Fibroblast of pulmonary artery (primary cell): ENCODE measurements at places on chromosomes 11 and 22.
A peak's percentile ranks its signal among the peaks of the same experiment; 100 is the strongest.

DNA sequence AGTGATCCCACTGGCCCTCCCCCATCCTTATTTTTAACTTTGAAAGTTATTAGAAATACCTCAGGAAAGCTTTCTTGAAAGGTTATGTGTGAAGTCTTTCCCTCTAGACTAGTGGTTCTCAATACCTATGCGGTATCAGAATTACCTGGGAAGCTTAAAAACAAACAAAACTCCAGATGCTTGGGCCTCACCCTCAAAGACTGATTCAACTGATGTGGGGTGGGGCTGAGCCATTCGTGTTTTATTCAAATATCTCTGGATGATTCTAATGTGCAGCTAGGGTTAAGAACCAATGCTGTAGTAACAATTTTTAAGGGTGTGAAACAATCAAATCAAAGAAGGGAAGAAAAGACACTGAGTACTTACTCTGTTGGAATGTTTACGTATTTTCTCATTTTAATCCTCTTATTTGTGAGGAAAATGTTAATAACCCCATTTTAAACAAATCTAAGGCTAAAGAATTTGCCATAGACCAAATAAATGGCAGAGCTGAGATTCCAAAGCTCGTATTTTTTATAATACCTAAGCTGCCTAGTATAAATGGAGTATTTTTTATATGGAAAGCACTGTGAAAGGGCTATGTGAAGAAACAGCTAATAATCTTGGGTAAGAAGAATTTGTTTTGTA lies 47.6 kb downstream of the PLEKHB1 start:
- no peak for DNase-seq

GRCh38 chr22:35454416-35455054 lies 54.6 kb downstream of the MCM5 start:
- DNase-seq, result no peak

DNA sequence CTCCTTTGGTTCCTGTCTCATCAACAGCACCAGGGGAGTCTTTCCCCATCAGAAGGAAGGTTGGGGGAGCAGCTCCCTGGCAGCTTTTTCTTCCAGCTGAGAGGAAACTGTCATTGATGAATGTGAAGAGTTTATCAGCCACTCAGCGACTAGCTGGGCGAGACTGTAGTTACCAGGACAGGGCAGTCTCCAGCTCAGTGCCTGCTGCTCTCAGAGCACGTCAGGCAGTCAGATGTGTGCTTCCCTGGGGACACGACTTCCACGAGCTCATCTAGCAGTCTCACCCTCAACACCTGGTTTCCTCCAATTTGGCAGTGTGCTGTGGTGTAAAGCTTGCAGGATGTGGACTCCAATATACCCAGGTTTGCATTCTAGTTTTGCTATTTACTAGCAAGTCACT lies 12.5 kb upstream of the C1QTNF4 start:
- DNase-seq, result peak; percentile 40

- no peak for DNase-seq
These were observed 97.2 kb downstream of the SERGEF start for GRCh38 chr11:17915500-17916143.

- no peak for DNase-seq
These were observed 13.8 kb upstream of the NXPE4 start for GRCh38 chr11:114609429-114609828.

GRCh38 chr11:27357250-27357649 lies 5.8 kb downstream of the CCDC34 start:
- no peak for DNase-seq

GRCh38 chr11:73140213-73141030 lies 1.7 kb downstream of the FCHSD2 start:
- peak; percentile 32 for DNase-seq

DNA sequence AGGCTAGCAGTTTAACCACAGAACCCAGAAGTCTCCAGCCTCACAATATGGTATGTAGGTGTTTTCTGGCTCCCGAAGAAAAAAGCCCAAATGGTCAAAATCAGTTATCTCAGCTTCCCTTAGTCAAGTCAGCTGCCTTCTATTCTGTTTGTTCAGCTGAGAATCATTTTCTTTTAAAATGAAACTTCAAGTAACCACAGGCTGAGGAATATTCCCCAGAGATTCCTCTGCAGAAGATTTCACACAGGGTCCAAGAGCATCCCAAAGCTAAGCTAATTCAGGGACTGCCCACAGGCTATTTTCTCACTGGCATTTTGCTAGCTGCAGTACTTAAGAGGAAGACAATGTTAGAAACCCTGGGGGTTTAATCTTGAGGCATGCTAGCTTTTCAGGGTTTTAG lies 977.0 kb upstream of the CHORDC1 start:
- DNase-seq, result peak; percentile 17

GRCh38 chr22:48556751-48557150 lies 1270.9 kb downstream of the BRD1 start:
- DNase-seq, result no peak

- no peak for DNase-seq
These were observed 21.0 kb upstream of the OR5AK2 start for GRCh38 chr11:56967726-56968125.

DNA sequence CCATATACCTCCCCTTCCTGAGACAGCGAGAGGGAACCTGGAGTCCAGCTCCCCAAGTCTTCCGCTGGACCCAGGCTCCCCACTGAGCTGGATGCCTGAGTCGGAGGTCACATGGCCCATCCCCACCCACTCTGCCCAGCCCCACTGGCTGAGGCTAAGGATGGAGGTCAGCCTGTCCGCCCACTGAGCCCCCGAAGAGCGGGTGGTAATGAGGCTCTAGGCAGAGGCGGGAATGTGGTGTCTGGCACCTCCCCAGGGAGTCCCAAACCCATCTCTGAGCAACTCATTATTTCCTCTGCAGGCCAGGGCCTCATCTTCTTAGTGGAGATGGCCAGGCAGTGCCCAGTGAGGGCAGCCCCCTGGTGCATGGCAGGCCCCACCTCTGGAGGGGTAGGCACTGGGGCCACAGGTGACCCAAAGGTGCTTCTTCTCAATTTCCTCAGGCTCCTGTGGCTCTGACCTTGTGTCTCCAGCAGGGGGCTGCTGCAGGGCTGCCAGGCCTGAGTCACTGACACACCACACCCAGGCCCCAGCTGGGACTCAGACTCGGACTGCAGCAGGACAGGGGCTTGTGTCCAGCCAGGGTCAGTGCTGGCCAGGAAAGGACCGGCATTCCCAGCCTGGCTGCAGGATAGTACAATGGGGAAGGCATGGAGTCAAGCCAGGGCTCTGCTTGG lies 10.2 kb upstream of the PDE2A start:
- peak; percentile 57 for DNase-seq

GRCh38 chr11:1792461-1792860 lies 28.7 kb upstream of the CTSD start:
- no peak for DNase-seq

GRCh38 chr11:131671320-131671719 lies 300.9 kb downstream of the NTM start:
- no peak for DNase-seq

GRCh38 chr22:26589367-26589844 lies 526 bp downstream of the TPST2 start:
- no peak for DNase-seq

DNA sequence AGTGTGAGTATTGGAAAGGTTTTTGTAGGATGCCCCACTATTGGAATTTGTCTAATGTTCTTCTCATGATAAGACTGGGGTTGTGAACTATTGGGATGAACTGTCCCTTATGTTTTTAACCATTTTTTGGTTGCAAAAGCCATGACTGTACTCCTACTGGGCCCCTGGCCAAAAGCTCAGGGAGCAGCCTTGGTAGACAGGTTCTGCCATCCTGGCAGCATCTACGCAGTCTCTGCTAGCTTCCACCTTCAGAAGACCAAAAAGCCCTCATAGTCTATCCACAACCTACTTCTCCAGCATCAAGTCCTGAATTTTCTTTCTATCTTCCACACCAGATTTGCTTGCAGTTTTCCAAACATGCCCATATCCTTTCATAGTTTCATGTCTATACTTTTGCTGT lies 211.8 kb downstream of the TENM4 start:
- no peak for DNase-seq

DNA sequence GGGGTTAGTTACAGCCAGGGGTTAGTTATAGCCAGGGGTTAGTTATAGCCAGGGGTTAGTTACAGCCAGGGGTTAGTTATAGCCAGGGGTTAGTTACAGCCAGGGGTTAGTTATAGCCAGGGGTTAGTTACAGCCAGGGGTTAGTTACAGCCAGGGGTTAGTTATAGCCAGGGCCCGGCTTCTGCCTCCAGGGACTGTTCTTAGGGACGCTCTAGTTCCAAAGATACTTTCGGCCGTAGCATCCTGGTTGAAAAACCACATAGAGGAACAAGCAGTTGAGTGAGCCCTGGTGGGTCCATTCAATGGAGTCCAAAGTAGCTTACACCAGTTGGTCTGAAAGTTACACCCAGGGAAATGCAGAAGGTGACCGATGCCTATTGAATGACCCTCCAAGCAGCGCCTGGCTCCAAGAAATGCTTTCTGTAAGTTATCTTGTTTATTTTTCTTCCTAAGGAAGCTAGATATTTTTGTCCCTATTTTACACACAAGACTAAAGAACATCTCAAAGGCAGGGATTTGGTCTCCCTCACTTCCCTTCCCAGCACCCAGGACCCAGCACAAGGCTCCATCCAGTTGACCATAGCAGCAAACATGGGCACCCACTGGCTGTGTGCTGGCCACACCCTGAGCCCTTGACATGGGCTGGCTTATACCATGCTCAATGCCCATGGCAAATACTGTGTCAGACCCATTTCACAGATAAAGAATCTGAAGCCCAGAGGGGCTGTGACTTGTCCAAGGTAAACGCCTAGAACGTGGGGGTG lies 49.7 kb upstream of the SHISAL1 start:
- peak; percentile 14 for DNase-seq

GRCh38 chr11:130600616-130601015 lies 152.2 kb downstream of the ADAMTS15 start:
- no peak for DNase-seq

GRCh38 chr22:36839356-36840073 lies 21.3 kb upstream of the NCF4 start:
- DNase-seq, result peak; percentile 53

GRCh38 chr11:92682136-92682535 lies 287.3 kb upstream of the MTNR1B start:
- no peak for DNase-seq

- no peak for DNase-seq
These were observed 14.4 kb downstream of the KCNQ1 start for GRCh38 chr11:2459016-2459725.

GRCh38 chr11:9568854-9569587 lies 4.4 kb upstream of the WEE1 start:
- DNase-seq, result peak; percentile 94

GRCh38 chr11:45890886-45891550 lies 5.6 kb downstream of the MAPK8IP1 start:
- DNase-seq, result no peak

GRCh38 chr22:26665813-26666231 lies 8.4 kb downstream of the MIAT start:
- DNase-seq, result no peak

DNA sequence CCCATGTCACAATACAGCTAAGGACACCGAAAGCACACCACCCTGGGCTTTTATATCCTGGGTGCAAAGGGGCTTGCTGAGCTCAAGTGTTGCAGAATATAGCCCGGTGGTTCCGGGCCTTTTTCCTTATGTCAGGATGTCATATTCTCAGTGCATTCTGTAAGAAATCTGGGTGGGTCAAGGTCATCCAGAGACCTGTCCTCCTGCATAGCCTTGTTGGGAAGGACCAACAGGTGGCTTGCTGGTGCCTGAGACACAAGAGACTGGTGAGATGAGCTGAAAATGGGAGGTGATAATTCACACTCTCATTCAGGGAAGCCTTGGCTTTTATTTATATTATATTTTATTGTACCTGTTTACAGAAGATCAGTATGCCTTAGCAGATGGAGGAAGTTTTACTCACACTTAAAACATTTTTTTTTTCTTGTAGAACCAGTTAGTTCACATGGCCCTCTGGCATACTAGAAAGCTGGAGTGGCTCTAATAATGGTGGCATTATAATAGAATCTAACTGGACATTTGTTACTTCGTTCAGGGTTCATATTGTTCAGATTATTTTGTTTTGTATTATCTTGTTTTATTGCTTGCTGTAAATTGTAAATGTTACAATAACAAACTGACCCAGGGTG lies 14.6 kb upstream of the TMEM123 start:
- no peak for DNase-seq

- DNase-seq, result no peak
These were observed 52.3 kb downstream of the CSF2RB start for GRCh38 chr22:36965696-36966095.

- peak; percentile 50 for DNase-seq
These were observed 2.8 kb upstream of the ANO9 start for GRCh38 chr11:444396-445144.

DNA sequence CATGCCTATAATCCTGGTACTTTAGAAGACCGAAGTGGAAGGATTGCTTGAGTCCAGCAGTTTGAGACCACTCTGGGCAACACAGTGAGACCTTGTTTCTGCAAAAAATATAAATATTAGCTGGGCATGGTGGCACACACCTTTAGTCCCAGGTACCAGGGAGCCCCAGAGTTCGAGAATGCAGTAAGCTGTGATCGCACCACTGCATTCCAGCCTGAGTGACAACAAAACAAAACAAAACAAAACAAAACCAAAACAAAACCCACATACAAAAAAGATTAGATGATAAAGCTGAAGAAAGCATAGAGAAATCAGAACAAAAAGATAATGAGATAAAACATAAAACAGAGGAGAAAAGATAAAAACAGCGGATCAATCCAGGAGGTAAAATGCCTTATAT lies 62.1 kb downstream of the TCF20 start:
- no peak for DNase-seq

GRCh38 chr11:29260939-29261705 lies 755.7 kb downstream of the KCNA4 start:
- DNase-seq, result peak; percentile 26

GRCh38 chr11:112051768-112052167 lies 22.0 kb downstream of the PIH1D2 start:
- no peak for DNase-seq

DNA sequence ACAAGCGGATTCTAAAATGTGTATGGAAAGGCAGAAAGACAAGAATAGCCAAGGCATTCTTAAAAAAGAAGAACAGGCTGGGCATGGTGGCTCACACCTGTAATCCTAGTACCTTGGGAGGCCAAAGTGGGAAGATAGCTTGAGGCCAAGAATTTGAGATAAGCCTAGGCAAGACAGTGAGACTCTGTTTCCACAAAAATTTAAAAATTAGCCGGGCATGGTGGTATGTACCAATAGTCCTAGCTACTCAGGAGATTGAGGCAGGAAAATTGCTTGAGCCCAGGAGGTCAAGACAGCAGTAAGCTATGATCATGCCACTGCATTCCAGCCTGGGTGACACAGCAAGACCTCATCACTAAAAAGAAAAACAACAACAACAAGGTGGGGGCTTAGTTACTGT lies 46.0 kb upstream of the PPP2R1B start:
- no peak for DNase-seq

GRCh38 chr11:94128291-94128745 lies 323 bp upstream of the PANX1 start:
- no peak for DNase-seq
